Left cardiac atrium (tissue), 4 donors: ENCODE measurements at places on chromosomes 12 and 14.

GRCh38 chr14:33617154-33617553 lies 333.7 kb downstream of the EGLN3 start:
- DNase-seq = no peak

GRCh38 chr12:77742631-77743030 lies 88.1 kb upstream of the NAV3 start:
- DNase-seq = no peak

- no peak for DNase-seq
Observed at GRCh38 chr12:130205495-130205894, 43.2 kb downstream of the FZD10 start.

DNA sequence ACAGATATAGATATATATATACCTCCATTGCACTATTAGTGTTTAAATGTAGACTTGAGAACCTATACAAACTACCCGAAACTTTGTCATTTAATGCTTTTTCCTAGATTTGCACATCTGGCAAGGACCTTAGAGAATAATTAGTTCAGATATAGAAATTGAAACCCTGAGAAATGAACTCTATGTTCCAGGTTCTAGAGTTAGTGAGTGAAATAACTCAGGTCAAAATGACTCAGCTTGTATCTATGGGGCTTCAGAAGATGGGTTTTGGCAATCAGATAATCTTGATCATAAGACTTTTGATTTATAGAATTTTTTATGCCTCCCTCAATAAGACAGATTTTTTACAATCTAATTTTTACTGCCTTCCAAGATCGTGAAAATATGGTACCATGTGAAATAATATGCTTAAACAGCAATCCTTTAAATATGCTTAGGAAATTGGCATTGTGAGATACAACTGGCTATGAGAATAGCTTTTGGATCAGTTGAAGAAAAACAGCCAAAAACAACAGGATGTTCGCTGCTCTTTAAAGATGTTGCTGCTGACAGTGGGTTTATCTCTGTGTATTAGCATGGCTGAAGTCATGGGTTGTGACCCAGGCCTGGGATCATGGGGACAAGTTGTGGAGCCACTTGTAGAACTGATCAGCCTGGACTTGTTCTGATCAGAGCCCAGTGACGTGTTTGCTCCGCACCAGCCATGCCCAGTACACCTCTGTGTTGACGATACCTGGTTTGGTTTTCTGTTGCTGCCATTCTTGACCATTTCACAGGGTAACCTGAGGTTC lies 63.6 kb downstream of the TTLL5 start:
- peak; percentile 40 for DNase-seq

GRCh38 chr12:1572731-1573130 lies 21.6 kb downstream of the FBXL14 start:
- no peak for DNase-seq

DNA sequence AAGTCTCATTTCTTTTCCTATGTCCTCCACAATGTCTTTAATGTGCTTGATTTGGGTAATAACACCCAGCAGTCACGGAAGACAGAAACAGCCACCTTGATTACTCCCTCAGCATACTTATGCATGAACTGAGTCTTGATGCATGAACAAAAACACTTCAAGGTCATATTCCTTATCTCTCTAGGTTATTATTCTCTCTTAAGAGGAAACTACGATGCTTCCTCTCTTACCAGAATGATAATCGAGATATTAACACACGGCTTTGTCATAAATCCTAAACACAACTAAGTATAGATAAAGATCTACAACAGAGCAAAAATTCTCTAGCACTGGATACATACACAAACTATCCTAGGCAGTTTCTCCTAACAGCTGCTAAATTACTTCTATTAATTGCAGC lies 583.5 kb upstream of the ATP2B1 start:
- no peak for DNase-seq

GRCh38 chr14:74586681-74587362 lies 25.2 kb downstream of the LTBP2 start:
- no peak for DNase-seq

DNA sequence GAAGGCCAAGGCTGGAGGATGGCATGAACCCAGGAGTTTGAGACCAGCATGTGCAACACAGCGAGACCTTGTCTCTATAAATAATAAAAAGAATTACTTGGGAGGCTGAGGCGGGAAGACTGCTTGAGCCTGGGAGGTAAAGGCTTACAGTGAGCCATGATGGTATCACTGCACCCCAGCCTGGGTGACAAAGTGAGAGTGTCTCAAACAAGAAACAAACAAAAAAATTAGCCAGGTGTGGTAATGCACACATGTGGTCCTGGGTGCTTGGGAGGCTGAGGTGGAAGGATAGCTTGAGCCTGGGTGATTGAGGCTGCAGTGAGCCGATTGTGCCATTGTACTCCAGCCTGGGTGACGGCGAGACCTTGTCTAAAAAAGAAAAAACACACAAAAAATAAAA lies 1.7 kb upstream of the GPRC5A start:
- no peak for DNase-seq

DNA sequence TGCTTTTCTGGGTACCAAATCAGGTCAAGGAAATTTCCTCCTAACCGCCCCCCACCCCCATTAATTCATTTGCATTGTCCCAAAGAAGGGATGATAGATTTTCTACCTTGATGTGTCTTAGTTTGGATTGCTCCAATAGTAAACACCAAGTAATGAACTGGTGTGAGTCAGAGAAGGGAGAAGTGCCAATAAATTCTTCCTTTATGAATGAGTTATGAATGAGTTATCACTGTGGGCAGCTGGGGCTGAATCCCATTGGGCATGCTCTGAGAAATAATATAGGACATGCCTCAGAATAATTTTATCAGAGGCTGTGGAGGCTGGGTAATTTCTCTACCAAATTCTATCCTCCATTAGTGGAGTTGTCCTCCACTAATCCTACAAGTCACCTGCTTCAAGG lies 277.9 kb upstream of the FLRT2 start:
- DNase-seq = no peak

- DNase-seq = peak; percentile 70
Observed at GRCh38 chr14:101962503-101962874, 1.9 kb upstream of the DYNC1H1 start.

- DNase-seq = no peak
Observed at GRCh38 chr14:31207287-31207754, 272 bp downstream of the HECTD1 start.

- DNase-seq = no peak
Observed at GRCh38 chr12:113022563-113023297, 33.8 kb upstream of the DTX1 start.

- no peak for DNase-seq
Observed at GRCh38 chr14:99636487-99636886, 8.4 kb upstream of the HHIPL1 start.

- DNase-seq = no peak
Observed at GRCh38 chr12:65923228-65923627, 98.9 kb downstream of the HMGA2 start.

GRCh38 chr12:53479331-53479730 lies 19.9 kb downstream of the MAP3K12 start:
- no peak for DNase-seq

DNA sequence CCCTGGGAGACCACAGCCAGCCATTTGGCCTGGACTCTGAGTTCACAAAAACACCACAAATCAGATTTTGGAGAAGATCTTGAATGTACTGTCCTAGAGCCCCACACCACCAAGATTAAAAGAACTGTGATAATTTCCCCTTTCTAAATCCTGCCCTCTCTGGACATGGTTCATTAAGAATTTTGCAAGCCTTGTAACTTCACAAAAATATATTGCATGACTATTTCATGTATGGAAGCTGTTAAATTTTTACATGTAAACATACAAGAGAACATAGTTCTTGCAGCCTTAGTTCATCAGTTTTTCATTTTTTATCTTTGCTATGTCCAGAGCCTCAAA lies 97.0 kb downstream of the SCARB1 start:
- no peak for DNase-seq

- DNase-seq = no peak
Observed at GRCh38 chr12:112382866-112383265, 635 bp upstream of the HECTD4 start.

GRCh38 chr12:125412506-125412905 lies 347.3 kb downstream of the AACS start:
- DNase-seq = no peak

DNA sequence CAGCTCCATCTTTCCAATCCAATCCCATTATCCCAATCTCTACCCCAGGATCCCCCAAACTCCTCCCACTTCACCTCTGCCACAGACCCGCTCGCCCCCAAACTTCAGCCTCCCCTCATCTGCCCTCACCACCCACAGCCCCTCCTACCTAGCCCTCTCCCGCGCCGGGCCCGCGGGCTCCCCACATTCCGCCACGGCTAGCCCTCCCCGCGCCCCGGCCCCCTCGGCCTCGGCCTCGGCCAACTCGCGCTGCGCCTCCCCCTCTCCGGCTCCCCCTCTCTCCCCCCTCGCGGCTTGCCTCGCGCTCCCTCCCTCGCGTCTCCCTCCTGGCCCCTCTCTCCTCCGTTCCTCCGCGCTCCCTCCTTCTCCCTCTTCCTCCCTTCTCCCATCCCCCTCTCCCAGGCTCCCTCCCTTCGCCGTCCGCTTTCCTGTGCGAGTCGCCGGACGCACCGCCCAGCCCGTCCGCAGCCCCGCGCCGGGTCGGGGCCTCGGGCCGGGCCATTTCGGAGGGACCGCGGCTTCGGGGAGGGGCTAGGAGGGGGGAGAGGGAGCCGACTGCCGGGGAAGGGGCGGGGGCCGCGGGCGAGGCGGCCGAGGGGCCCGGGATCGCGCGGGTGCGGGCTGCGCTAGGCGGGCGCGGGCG lies at the start of gene ATN1:
ATN1 (plus strand) TSS at position 581 of the 643 bp plus-strand sequence. CDS start 6,043 bp downstream, outside the sequence.
- peak; percentile 86 for DNase-seq

DNA sequence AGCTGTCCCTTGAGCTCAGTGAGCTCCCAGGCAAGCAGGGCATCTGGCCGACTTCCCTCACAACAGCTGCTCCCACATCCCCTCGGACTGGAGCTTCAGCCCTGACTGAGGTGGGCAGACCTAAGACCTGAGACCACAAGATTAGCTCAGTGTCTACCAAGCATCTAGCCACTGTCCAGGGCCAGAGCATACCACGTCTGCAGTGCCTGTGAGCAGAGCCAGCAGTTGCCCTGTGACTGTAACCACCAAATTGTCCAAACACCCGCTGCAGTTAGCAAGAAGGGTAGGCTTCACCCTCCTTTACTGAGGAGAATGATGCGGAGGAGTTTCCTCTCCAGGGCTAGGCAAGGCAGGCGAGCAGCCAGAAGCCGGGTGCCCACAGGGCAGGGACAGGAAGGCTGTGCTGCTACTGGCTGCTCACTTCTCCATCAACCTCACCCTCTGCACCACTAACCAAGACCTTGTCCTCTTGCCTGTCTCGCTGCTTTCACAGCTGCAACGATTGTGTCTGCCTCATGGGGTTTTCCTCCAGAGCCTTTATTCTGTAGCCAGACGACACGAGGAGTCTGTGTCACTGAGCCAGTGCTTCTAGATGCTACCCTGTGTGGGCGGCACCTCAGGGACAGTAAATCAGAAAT lies 53.9 kb downstream of the ANAPC7 start:
- DNase-seq = no peak

- DNase-seq = no peak
Observed at GRCh38 chr12:114481200-114481535, 75.2 kb upstream of the TBX5 start.

- no peak for DNase-seq
Observed at GRCh38 chr12:26369588-26369987, 174.2 kb downstream of the SSPN start.

DNA sequence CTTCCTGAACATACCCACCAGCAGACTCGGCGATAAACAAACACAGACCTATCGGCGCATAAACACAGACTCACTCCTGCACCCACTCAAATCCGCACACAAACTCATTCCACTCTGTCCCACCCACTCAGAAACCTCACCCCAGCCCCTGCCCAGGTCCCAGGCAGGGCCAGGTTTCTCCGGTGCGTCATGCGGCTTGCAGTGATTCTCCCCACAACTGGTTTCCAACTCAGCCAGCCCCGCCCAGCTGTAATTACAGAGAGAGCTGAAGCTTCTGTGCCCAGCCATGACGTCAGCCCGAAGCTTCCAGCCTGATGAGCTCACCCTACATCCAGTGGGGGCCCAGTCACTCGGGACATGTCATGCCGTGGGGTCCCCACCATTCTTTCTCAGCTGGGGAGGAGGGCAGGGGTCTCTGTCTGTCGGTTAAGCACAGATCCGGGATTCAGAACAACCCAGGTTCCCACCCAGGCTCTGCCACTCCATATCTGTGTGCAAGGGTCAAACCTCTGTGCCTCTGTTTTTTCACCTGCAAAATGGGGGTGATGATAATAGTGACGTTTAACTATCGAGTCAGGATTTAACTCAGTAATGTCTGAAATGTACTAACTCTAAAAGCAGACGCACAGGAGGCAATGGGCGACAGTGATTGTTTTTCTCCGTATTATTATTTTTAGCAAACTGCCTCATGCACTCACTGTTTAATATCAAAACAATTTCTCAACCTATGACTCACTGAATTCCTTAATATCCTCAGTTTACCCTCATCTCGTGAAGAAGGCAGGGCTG lies 2.3 kb upstream of the HSPB8 start:
- DNase-seq = peak; percentile 95

DNA sequence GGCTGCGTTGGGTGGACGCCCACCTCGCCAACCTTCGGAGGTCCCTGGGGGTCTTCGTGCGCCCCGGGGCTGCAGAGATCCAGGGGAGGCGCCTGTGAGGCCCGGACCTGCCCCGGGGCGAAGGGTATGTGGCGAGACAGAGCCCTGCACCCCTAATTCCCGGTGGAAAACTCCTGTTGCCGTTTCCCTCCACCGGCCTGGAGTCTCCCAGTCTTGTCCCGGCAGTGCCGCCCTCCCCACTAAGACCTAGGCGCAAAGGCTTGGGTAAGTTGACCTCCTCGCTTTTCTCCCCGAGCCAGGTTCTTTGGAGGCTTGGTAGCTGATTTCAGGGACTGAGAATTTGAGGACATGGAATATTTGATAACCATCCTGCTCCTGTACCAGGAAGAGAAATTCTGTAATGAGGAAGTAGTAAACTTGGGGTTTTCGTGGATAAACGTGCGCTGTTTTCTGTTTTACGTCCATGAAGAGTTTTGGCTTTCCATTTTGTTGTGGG lies 530 bp downstream of the APAF1 start:
- no peak for DNase-seq

DNA sequence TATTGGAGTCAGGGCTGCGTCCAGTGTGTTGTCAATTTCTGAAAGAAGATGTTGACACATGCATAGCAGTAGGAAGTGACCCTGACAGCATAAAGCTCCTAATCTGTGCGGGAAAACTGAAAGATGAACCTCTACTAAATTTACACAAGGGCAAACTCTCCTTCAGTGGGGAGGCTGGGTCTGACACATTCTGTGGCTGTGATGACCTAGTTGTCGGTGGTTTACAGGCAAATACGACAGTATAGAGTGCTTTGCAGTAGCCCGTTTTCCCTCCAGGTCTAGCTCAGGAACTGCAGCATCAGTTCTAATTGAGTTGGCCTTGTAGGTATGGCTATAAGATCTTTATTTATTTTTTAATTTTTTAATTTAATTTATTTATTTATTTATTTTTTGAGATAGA lies 14.8 kb upstream of the GABARAPL1 start:
- no peak for DNase-seq
